Pulmonary artery endothelial cell (primary cell): ENCODE measurements at places on chromosomes 2 and 18.

DNA sequence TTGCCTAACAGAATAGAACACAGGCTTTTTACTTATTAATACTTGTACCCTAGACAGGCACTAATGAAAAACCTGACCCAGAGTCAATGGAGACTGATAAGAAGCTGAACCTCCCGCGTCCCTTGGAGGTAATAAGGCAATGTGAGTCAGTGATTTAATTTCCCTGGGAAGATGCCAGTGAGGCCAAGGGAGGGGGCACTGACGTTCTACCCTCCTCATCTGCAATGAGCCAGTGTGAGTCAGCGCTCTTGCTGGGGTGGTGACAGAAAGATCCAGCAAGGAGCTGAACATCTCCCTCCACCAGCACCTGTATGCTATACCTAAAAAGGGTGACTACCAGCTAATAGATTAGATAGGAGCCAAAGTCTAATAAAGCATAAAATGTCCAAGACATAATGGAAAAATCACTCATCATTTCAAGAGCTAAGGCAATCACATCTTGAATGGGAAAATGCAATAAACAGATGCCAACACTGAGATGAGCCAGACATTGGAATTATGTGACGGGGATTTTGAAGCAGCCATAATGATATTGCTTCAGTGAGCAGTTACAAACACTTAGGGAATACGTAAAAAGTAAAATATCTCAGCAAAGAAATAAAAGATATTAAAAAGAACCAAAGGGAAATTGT lies 116.9 kb downstream of the TPGS2 start:
- DNase-seq = no peak

- DNase-seq = peak; percentile 90
Observed at GRCh38 chr2:152421521-152422370, 86.8 kb downstream of the FMNL2 start.

DNA sequence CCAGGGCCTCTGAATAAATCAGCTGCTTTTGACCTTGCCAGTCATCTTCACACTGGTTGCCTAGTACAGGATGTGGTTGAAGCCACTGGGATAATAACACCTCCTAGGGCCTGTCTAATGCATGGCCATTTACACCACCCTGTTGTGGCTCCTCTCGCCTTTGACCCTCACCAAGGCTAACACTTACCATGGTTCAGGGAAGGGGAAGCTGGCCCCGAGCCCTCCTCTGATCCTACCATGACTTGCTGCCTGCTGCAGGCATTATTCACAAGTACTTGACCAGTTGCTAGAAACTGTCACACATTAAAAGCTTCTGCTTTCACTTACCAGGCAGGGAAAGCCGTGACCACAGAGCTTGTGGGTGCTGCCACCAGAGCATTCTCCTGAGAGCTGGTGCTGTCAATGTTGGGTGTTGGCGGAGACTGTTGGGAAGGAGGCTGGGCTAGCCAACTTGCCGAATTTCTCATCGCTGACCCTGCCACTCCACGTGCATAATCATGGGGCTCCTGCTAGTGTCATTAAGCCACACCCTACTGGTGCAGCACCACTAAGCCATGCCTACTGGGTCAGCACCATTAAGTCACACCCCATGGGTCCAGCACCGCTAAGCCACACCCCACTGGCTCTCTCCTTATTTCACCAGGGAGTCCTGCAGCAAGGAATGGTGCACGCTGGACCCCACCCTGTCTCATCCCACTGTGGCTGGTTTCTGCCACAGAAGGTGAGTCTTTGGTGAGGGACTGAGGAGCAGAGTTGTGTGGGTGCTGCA lies 47.0 kb upstream of the TTC39C start:
- no peak for DNase-seq

DNA sequence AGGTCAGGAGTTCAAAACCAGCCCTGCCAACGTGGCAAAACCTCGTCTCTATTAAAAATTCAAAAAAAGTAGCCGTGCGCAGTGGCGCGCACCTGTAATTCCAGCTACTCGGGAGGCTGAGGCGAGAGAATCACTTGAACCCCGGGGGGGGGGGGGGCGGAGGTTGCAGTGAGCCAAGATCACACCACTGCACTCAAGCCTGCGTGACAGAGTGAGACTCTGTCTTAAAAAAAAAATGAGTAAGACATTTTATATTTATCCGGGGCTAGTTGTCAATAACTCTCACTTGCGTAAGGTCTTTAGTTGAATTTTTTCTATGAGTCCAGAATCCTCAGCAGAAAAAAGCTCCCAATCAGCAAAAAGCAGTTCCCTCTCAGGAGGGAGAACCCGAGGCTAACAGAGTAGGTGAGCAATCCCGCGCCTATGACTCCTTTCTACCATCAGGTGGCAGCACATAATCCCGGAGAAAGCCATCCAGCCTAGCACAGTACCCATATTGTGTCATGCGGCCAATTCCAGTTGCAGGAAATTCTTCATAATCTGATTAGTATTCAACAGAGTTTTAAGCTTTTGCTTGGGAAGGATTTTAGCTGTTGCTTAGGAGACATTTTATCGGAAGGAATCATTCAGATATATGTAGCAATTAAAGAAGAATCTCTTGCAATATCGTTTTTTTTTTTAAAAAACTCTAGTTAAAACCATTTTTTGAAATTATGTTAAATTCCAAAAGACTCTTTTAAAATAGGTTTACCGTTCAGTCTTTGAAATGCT lies 11.9 kb upstream of the CRYGA start:
- DNase-seq = peak; percentile 33

- no peak for DNase-seq
Observed at GRCh38 chr18:73683409-73684238, 464.0 kb downstream of the FBXO15 start.

- DNase-seq = no peak
Observed at GRCh38 chr2:20660506-20661420, 6.2 kb upstream of the GDF7 start.

DNA sequence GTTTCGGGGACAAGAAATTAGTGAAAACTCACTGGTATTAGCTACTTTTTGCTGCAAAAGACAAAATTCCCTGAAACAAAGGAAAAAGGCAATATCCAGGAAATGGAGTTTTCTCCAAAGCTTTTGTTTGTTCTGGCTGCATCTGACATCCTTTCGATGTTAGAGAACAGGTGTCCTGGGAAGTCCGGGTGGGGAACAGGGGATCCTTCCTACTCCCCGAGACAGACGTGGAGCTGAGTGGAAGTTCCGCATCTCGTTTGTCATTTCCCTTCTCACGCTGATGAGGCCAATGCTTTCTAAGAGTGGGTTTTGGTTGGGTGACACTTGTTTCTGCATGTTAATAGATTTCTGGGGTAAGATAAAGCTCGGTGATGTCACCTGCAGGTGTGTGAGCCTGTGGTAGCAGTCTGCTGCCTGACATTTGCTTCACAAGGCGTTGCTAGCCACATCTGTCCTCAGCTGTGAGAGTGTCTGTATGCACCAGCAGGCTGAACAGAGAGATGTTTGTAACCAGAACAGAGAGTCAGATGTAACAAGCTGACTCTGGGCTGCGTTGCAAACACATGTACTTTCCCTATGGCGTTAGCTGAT lies 125.9 kb downstream of the ACOXL start:
- DNase-seq = no peak

DNA sequence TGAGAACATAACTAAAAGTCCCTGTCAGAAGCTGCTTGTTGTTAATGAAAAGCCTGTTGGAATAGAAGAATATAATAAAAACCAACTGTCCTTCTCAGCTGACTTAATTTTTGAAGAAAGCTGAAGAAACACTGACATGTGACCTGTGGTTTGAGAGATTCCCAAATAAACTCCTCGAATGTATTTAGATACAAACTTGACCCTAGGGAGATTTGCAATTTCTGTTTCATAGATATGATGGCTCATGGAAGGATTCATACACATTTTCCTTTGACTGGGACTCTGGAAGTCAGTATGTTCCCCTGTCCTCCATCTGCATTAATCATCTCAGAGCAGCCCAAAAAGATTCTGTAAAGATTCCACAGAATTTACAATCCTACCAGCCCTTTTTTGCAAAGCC lies 195.1 kb downstream of the TMEM247 start:
- DNase-seq = no peak

DNA sequence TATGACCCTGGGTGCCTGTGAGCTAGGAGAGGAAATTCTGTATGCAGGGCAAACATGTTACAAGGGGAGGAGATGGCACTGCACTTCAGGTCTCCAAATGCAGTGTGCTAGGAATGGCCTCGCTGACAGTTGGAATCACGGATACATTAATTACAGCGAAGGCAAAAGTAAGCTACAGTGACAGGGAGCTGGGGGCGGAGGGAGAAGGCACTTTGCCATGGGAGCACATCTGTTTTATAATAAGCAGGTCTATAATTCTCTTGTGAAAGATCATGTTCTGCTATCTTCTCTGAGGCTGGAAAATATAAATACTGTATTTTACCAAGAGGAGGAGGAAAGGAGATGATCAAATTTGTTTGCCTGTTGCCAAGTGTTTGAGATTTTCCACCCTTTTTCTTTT lies 56.3 kb upstream of the FZD5 start:
- no peak for DNase-seq

DNA sequence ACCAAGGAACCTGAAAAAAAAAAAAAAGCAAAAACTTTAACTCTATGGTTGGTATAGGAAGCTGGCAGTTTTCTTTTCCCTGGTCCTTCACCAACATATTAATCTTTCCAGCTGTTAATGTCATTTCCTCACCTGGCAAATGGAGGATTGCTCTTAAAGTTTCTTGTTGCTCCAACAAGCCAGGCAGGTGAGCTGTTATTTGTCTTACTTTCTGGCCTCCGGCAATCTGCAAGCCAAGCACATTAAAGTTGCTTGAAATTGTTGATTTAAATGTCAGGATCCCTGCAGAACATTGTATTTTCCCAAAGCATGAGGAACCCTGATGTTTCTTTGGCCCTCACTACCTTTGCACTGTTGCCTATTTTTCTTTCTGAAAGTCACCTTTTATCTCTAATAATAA lies 664.9 kb downstream of the METTL4 start:
- DNase-seq = no peak

DNA sequence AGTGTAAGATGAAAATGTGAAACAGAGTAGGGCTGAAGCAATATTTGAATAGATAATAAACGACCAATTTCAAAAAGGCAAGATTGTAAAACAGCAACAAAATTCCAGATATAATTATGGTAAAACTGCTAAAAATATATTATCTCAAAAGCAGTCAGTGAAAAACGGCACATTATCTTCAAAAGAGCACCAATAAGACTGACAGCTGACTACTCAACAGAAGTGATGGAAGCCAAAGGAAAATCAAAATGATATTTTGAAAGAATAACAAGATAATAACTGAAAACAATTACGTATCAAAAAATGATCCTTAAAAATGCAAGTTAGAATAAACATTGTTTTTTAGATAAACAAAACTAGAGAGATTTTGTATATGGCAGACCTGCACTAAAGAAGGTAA lies 920.6 kb upstream of the FAM98A start:
- no peak for DNase-seq

DNA sequence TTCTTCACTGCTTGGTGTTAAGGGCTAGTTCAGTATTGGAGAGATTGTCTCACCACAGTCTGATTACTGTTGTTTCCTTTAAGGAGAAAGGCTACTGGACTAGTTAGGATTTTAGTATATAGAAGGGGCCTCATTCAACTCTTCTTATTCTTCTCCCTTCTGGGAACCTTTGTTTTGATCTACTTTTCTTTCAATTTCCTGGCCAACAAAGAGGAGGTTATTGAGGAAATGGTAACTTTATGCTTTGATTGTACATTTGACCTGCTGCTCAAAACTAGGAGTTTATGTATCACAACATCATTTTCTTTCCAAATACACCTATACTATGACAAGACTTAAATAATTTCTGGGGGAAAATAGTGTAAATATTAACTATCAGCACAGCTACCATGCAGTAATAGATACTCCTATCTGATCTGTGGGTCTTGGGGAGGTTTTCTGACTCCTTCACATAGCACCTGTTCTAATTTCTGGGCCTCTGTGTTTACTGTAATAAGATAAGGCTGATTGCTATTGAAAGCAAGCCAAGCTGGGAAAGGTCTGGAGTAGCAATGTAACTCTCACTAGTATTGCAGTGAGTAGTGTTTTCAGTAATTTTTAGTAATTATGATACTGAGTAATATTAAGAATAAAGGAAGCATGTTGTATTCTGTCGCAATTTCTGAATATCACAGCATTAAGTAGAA lies 395.3 kb downstream of the NUP35 start:
- no peak for DNase-seq

DNA sequence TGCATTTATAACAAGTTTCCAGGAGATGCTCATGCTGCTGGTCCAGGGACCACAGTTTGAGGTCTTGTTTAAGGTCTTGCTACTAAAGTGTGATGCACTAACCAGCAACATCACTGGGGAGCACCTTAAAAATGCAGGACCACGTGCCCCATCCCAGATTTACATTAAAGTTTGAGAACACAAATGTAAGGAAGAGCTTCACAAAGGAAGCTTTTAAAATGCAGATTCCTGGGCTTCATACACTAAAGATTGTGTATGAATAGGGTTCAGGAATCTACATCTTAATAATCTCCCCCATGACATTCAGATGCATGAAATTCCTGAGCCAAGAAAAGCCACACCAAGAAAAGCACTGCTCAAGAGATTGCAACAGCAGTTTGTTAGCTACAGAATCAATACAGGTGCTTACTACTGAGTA lies 235.3 kb upstream of the TANK start:
- no peak for DNase-seq
